ENCODE measurements at places on chromosomes 7 and 10. TPM values are rescaled to one million over a fixed set of nuclear protein-coding genes. Genes with fewer than 3 reads are reported as not detected.

DNA sequence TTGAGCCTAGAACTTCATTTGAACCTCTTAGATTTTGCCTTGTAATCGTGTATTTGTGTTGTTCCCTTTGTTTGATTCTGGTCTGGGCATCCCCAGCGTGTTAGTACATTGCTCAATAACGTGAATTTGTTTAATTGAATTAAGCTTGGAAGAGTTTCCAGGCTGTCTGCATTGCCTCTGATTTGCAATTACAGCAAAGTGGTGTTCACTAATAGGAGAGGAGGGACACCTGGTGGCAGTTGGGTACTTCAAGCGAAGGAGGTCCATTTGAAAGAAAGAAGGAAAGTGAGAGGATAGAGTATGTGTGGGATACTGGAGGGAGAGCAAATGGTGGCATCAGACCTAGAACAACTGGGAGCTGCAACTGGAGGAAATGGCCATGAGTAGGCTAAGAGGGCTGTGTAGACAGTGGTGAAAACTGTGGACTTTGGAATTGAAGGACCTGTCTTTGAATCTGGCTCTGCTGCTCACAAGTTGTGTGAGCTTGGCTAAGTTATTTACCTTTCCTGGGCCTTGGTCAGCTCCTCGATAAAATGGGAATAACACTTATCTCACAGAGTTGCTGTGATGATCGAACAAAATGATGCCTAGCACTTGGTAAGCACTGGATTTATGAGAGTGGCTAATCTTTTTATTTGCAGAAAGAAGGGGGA lies 15.1 kb downstream of the LSMEM1 start:
- DNase-seq, result no peak

Gene COL28A1
- 0.25 TPM for total RNA-seq

GRCh38 chr7:126780993-126781392 lies 471.7 kb downstream of the GRM8 start:
- no peak for DNase-seq

GRCh38 chr7:50221028-50221427 lies 83.5 kb upstream of the IKZF1 start:
- no peak for DNase-seq

DNA sequence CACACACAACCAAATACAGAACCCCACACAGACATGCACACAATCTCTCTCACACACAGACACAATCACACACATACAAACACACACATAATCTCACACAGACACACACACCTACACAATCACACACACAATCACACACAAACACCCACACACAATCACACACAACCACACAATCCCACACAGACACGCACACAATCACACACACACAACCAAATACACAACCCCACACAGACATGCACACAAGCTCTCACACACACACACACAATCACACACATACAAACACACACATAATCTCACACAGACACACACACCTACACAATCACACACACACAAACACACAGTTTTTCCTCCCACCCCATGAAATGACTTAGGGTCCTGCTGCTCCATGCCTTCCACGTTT lies 160.4 kb upstream of the PFKP start:
- DNase-seq, result no peak

DNA sequence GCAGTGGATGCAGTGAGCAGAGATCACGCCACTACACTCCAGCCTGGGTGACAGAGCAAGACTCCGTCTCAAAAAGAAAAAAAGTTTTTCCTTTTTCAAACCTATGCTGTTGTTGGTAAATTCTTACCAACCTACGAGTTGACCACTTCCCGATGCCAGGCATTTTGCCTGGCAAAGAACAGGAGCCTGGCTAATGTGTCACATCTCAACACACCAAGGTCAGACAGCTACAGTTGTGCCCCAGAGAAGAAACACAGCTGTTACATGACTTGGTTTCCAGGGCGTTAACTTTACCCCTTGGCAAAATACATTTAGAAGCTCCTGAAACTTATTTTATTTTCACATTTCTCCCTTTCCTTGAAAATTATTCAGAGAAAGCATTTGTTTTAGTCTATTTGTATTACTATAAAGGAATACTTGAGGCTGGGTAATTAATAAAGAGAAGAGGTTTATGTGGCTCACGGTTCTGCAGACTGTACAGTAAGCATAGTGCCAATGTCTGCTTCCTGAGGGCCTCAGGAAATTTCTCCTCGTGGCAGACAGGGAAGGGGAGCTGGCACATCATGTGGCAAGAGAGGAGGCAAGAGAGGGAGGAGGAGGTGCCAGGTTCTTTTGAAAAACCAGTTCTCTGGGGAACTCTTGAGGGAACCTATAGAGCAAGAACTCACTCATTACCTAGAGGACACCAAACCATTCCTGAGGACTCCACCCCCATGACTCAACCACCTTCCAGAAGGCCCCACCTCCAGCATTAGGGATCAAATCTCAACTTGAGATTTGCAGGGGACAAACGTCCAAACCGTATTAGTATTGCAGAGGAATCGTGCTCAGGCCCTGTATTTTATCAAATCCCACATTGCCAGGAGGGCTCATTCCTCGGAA lies 83.3 kb downstream of the PAXIP1 start:
- DNase-seq, result no peak

DNA sequence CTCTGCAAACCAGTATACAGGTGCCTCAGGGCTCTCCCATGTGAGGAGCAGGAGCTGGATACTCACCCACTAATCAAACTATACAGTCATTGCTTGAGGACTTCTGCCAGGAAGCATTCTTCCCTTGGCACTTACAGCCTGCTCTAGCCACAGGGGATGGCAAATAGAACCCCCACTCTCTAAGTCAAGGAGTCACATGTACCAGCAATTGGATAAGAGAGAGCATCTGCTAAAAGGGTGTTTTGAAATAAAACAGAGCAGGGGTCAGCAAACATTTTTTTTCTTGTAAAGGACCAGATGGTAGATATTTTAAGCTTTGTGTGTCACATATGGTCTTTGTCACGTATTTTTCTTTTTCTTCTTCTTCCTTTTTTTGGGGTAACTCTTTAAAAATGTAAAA lies 865.2 kb upstream of the GHITM start:
- DNase-seq, result no peak

Gene UNCX
- not detected for total RNA-seq
